Stimulated activated CD4-positive, alpha-beta T cell treated with anti-CD3 and anti-CD28 coated beads, Interleukin-15, amount 100 ng/mL, for 1 hour (primary cell): ENCODE measurements at places on chromosomes 2 and 18.
A peak's percentile ranks its signal among the peaks of the same experiment; 100 is the strongest.

- DNase-seq = peak; percentile 68
Observed at GRCh38 chr2:98465456-98466226, 21.0 kb downstream of the INPP4A start.

- no peak for DNase-seq
Observed at GRCh38 chr2:53672881-53673522, 94.6 kb upstream of the CHAC2 start.

DNA sequence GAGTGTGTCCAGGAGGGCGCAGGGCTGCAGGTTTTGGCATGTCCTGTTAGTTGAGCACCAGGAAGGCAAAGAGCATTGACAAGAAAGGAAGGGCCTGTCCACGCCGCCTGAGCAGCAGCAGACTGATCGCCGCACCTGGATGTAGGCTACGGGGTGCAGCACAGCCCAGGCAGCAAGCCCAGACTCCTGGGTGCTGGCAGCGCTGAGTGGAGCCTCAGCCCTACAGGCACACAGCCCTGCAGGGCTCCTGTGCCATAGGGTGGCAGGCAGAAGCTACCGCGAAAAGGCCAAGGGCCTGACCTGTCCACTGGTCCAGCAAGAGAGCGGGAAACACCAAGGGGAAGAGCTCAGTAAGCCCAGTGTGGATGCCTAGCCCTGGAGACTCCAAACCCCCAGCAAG, 198.0 kb downstream of the HDAC4 start:
- no peak for DNase-seq

- DNase-seq = no peak
Observed at GRCh38 chr2:100104718-100105677, 37.4 kb downstream of the AFF3 start.

GRCh38 chr2:11155381-11156035, at the start of gene SLC66A3:
SLC66A3 (plus strand) TSS chr2:11155467; CDS start chr2:11155547, 80 bp downstream.
- DNase-seq = no peak

DNA sequence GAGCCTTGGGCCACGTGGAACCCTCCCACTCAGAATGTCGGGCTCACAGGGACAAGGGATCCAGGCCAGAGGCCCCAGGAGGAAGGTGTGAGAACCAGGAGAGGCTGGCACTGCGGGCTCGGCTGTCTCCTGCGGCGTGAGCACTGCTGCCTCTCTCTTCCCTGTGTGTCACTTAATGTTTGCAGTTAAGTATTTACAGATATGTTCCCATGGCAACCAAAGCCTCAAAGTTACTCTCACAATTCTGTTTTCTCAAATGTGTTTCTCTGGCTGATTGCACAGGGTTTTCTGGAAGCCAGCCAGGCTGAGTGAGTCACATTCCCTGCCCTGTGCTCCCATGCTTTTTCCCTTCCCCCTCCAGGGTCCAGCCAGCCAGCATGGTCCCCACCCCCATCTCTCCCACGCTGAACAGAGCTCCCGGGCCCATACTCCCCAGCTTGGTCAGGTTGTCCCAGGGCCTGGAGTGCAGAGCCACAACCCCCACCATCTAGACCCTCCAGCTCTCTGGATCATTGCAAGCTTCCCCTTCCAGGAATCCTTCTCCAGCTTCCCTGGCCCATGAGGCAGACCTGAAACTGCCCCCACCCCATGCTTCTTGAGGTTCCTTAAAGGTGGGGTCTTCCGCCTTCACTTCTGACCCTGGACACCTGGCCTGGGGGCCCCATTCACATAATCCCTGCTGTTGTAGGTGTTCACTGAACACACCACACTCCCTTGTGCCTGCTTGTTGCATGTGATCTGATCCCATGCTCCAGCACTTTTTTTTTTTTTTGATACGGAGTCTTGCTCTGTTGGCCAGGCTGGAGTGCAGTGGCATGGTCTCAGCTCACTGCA, 265.9 kb downstream of the CELF4 start:
- no peak for DNase-seq

- DNase-seq = no peak
Observed at GRCh38 chr2:80546766-80547165, 242.2 kb upstream of the LRRTM1 start.

- DNase-seq = no peak
Observed at GRCh38 chr18:66344227-66344626, 259.7 kb downstream of the CDH19 start.

GRCh38 chr2:227793148-227793712, 20.4 kb upstream of the CCL20 start:
- DNase-seq = no peak

DNA sequence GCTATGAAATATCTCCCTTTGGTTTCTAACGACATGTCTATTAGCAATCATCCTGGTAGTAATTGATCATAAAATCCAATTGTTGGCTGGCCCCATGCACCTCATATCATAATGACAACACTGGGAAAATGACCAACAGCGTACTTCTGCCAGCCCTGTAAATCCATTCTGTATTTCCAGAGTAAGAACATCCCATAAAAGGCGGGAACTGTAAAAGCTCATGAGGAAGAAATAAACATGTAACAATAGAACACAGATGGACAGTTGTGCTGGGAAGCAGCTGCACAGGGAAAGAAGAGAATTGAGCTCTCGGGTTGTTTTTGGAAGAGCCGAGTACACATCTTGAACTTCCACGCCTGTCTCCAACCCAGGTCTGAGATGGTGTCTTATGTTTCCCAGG, 218.7 kb downstream of the CMPK2 start:
- DNase-seq = no peak
